Renal cortical epithelial cell (primary cell): ENCODE measurements at places on chromosomes 3 and 15. TPM values are rescaled to one million over a fixed set of nuclear protein-coding genes. Genes with fewer than 3 reads are reported as not detected.
A peak's percentile ranks its signal among the peaks of the same experiment; 100 is the strongest.

GRCh38 chr3:149611149-149611548 is 46.7 kb downstream of the WWTR1 start:
- no peak for DNase-seq

DNA sequence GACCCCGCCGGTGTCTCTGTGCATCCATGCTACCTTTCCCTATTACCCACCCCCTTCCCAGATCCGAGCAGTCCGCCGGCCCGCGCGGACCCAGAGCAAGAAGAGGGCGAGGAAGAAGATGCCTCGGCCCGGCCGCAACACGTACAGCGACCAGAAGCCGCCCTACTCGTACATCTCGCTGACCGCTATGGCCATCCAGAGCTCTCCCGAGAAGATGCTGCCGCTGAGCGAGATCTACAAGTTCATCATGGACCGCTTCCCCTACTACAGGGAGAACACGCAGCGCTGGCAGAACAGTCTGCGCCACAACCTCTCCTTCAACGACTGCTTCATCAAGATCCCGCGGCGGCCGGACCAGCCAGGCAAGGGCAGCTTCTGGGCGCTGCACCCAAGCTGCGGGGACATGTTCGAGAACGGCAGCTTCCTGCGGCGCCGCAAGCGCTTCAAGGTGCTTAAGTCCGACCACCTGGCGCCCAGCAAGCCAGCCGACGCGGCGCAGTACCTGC is 788 bp downstream of the FOXB1 start:
- no peak for DNase-seq

DNA sequence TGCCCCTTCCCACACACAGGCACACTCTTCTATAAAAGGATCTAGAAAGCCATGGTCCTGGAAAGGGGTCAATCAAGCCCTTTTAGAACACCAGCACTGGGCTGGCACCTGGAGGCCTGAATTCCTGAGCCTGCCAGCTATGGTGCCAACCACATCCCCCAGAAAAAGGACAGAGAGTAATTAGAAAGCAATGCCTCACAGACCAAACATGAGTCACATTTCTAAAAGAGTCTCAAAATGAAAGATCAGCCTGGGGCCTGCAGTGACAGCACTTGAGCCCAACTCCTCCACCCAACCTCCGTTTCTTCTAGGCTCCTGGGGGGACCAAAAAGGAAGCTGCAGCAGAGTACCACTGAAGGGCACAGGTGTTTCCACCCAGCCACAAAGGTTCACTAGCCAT is 14.1 kb downstream of the MYLK start:
- DNase-seq: peak; percentile 91

DNA sequence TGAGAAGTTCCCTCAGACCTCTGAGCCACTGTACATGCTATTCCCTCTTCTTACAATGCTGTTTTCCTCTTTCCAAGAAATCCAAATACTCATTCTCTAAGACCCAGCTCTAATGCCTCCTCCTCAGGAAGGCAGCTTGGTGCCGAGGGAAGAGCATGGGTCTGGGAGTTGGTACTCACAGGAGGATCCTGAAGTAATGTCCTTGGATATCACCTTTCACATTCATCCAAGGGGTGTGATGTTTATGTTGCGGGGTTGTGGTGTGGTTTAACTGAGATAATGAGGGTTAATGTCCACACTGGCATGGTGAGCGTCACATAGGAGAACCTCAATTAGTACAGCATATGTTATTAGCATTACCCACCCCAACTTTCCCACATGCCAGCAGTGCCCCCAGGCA is 31.9 kb downstream of the MYL3 start:
- DNase-seq: no peak

- DNase-seq: no peak
These were observed 70.2 kb upstream of the CD96 start for GRCh38 chr3:111471831-111472230.

- no peak for DNase-seq
These were observed 16.0 kb upstream of the PSMD6 start for GRCh38 chr3:64039332-64039731.

DNA sequence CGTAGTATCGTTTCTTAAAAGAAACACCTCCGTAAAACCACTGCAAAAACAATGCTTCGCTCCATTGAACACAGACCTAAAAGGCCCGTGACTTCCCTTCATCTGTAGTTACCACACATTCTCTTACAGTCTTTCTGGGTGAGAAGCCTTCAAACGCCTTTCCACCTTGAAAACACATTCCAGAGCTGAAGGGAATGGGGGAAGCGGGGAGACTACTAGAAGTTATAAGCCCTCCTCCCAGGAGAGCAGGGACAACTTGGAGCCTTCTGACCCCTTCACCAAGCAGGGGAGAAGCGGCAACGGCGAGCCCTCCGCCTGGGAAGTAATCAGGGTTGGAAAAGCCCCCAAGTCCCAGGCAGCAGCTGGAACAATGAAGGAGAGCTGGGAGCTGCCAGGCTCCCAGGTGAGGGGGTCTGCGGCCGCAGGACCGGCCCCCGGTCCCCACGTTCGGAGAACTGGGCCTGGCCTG is 461 bp downstream of the SECISBP2L start:
- peak; percentile 86 for DNase-seq

DNA sequence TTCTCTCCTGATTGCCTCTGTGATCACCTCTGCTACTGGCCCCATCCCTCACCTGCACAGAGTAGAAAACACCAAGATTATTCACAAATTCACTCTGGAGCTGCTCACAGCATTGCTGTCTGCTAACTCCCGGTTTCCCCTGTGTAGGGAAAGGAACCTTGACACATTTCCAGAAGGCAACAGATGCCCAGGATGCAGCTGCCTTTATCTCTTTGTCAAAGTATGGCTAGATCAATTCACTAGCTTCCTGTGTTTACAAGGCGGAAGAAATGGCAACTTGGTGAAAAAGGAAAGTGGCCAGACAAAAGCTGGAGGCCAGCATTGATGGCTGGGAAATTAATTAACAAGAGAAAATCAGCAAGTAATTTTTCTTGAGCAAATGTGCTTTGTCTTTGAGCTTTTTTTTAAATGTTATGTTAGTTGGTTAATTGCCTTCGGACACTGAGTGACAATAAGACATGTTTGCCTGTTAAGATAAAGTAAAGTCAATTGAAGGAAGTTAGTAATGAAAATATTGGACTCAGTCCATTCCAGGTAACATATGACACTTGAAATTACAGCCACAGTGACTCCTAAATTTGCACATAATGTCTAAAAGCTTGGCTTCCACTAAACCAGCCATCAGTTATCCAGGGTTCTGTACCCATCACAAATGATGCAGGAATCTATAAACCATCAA is 394.6 kb upstream of the IL12A start:
- no peak for DNase-seq

GRCh38 chr3:54870423-54870822 is 57.4 kb downstream of the LRTM1 start:
- peak; percentile 88 for DNase-seq

DNA sequence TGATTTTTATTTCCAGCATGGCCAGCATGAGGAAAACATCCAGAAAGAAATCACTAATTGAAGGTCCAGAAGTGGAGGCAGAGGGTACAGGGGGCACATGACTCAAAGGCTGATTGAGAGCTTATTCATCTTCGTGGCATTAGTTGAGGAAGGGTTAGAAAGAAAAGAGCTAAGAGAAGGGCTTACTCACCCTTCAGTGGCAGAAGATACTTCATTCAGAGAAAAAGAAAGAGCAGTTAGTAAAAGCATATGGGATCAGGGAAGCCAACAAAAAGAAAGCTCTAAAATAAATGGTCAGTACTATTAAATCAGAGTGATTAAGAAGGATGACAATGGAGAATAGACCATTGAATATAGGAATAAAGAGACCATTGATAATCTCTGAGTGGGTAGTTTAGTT is 25.2 kb downstream of the GAP43 start:
- peak; percentile 61 for DNase-seq

DNA sequence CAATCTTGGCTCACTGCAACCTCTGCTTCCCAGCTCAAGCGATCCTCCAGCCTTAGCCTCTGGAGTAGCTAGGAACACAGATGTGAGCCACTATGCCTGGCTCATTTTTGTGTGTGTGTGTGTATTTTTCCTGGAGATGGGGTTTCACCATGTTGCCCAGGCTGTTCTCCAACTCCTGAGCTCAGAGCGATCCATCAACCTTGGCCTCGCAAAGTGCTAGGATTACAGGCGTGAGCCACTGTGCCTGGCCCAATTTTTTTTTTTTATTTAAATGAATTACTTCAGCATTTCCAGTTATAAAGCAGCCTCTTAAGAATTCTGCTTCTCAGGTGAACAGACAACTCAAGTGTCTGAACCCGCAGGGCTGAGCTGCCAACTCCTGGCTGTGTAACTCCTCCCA is 20.1 kb upstream of the ST3GAL6 start:
- no peak for DNase-seq

DNA sequence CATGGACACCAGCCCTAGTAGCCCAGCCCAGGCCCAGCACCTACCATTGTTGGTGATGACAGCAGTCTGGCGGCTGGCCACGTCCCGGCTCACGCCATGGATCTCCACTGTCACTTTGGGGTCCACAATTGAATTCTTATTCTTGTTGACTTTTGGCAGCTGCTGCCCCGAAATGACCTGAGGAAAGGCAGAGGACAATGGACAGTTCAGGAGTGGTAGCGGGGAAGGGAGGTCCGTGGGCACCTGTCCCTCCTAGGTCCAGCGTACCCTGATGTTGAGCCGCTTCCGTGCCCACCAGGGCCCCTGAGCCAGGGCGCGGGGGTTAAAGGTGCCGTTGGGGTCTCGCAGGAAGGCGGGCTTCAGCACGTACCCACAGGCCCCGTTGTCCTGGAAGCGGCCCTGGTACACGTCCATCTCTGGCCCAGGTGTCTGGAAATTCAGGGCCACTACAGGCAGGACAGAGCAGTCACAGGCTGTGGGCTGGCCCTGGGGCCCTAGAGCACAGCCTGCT is 17.7 kb downstream of the VILL start:
- DNase-seq: no peak

- DNase-seq: no peak
These were observed 128.1 kb downstream of the IQCH start for GRCh38 chr15:67382723-67383122.

DNA sequence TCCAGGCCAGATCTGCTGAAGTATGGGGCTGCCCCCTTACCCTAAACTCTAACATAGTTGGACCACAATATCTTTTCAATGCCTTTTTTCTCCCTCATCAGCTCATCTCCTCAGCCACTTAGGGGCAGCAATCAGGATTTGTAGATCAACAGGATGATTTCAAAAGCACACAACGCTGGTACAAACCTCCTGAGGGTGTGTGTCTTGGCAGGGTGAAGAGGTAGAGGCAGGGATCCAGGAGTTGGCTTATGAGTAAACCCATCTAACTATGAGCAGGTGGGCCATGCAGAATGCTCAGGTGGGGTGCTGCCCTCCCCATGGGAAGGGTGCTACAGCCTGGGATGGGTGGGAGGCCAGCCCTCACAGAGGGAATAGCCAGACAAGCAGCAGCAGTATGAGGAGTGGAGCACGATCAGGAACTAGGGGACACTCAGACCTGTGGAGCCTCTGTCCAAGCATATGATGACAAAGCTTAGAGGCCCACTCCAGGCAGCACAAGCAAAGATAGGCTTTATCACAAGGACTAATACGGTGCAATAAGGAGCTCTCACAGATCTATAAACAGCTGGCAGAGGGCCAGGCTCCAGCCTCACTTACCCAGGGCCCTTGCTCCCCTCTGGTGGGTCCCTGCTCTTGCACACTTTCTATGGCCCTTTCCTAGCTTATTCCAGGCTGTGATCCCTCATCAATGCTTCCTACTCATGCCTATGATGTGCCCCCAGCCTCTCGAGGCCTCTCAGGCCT is 32.2 kb downstream of the IL20RB start:
- DNase-seq: no peak

DNA sequence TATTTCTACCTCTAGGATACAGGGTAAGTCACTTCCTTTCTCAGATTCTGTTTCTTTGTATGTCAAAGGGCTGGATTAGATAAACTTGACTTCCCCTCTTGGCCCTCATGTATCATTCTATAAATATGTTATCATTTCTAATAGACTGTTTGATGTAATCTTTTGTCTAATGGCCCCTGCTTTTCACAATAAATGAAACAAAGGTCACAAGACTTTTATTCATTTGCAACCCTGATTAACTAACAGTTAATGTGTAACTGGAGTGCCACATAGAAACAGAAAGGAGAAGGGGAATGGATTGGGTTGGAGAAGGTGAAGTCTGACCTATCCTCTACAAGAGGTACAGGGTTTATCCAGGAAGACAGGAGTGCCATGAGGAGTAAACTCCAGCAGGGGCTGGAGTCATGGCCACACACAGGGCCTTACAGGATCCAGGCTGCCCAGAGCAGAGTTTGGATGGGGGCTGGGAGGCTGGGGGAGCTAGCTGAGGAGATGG is 8.0 kb upstream of the B3GNT5 start:
- peak; percentile 84 for DNase-seq

DNA sequence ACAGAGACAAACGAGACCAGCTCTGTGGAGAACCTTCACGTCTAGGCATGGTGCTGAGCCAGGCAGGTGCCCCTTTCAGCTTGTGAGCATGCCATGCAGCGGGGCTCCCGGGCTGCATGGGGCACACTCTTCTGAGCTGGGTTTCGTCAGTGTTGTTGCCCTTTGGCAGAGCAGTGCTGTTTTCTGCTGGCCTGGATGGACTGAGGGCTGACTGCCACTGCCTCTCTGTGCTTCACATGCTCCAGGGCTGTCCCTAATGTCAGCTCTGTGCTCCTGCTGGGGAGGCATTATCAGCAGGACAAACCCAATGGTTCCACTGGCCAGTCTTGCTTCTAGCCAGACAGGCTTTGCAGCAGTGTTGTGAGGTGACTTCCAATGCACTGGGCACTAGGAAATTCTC is 9.5 kb downstream of the GASK1A start:
- DNase-seq: no peak

The ISY1 gene
- total RNA-seq: 18.7 and 19.8 TPM in 2 replicates

The PLA2G4D gene
- total RNA-seq: not detected in 2 replicates

The CACNA2D3 gene
- 1.4 and 3.2 TPM in 2 replicates for total RNA-seq

The DOCK3 gene
- 0.35 and 0.69 TPM in 2 replicates for total RNA-seq

The ADCY5 gene
- 0.52 and 0.99 TPM in 2 replicates for total RNA-seq

The MORC1 gene
- total RNA-seq: under 0.01 and 0.05 TPM in 2 replicates

The NCK1 gene
- 49.1 and 58.6 TPM in 2 replicates for total RNA-seq

The NEDD4 gene
- 26.6 and 52.3 TPM in 2 replicates for total RNA-seq
